Skin of body (tissue), 3 donors: ENCODE measurements at places on chromosomes 11 and 22.
A peak's percentile ranks its signal among the peaks of the same experiment; 100 is the strongest.

GRCh38 chr22:38018938-38019827 lies 34.8 kb upstream of the SOX10 start:
- no peak for DNase-seq

DNA sequence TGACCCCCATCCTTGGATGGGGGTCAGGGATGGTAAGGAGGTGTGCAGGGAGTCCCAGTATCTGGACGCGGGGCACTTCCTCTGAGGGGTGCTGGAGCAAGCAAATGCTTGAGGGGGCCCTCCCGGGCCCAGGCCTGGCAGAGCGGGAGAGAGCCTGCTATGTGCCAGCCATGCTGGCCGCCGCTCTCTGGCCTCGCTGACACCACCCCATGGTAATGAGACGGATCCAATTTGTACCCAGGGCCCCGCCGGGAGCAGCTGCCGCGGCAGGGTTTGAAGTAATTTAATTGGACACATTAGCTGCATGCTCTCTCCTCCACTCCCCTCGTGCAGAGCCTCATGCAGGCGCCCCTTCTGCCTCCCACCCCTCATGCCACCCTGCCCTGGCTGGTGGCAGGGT lies 6.3 kb downstream of the SYT7 start:
- no peak for DNase-seq

DNA sequence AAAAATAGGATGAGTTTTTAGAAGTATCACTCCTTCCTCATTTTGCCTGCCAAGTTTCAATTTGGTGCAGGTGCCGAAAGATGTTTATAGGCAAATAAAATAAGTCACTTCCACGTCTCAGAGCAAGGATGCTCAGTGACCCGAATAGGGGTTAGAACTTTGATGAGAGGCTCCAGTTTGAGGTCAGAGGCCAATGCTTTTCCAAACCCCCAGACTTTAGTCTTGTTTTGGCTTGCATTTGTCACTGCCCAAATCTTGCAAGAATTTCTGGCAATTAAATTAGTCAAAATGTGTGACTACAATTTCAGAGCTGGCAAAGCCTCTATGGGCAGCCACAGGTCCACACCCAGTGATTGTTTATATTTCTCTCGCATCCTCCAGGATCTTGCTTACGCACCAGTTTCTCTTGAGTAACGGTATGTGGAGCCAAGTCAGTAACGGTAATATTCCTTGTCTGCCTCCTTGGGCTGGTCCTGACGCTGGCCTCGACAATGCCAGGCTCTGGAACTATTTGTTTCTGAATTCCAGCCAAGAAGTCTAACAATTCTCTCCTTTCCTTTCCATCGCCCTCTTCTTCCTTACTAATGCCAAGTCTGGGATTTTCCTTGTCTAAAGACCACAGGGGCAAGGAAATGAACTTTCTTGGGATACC lies 9.9 kb upstream of the NUP160 start:
- peak; percentile 28 for DNase-seq

DNA sequence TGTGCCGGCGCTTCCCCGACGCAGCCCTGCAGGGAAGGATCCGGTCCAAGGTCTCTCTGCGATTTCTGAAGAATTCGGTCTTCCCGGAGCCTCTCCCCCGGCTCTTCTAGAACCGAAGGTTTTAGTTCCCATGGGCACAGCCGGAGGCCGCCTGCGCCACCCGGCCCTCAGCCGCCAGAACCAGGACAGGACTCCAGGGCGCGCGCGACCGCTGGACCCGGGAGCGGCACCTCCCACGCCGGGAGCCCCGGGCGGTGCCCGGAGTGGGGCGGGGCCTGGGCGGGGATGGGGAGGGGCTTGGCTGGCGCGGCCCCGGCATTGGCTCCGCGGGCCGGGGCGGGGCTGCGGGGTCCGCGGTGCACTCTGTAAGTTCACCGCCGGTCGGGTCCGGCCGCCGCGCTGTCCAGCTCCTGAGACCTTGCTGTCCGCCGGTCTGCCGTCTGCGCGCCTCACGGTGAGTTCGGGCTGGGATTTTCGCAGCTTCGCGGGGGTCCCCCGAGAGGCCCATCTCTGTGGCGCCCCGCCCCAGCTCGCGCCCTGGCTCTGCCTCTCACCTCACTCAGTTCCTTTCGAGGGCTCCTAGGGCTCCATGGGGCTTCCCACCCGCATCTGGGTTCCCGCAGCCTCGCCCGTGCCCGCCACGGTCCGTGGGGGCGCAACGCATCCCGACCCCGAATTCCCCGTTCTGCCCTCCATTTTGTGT lies at the start of gene CDC42EP2:
Gene CDC42EP2 (plus strand): TSS at position 366 of the 703 bp plus-strand sequence. CDS start 6,033 bp downstream, outside the sequence.
- DNase-seq, result no peak

GRCh38 chr11:25755918-25756584 lies 575.9 kb upstream of the ANO3 start:
- DNase-seq, result no peak

GRCh38 chr22:24803064-24803542 lies 2.9 kb upstream of the SGSM1 start:
- no peak for DNase-seq

DNA sequence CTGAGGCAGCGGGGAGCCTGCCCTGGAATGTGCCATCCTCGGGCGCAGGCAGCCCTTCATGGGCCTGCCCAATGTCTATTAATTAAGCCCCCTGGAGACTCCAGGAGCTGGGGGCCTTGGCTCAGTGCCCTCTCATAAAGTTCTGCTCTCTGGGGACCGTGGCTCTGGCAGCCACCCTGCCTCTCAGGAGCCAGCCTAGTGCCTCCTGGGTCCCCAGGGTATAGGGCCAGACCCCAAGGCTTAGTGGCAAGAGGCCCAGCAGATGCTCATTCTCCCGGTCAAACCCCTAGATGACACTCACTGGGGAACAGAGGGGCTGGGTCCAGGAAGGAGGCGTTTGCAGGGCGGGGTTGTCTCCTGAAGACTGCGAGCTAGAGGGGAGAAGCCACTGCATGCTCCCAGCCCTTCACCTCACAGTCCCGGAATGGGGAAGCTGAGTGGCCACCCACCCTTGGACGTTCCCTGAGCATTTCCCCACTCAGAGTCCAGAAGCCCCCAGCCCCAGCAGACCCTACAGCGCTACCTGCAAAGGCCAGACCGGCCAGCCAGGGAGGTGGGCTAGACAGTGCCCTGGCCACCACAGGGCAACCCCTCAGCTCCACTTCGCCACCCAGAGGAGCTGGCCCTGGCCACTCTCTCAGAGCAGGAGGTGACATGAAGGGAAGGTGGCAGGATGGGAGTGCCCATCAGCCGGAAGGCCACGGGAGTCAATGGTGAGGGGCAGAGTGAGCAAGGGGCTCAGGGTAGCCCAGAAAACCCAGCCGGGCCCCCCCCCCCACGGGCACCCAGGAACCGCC lies 83.0 kb downstream of the CDKN1C start:
- no peak for DNase-seq

GRCh38 chr11:114678125-114679036 lies at the start of gene NXPE2:
Gene NXPE2 (plus strand): TSS chr11:114678527. CDS start chr11:114678576, 49 bp downstream.
- no peak for DNase-seq

GRCh38 chr11:27650988-27651387 lies 49.3 kb downstream of the BDNF start:
- DNase-seq, result peak; percentile 12

GRCh38 chr22:19637408-19638281 lies 76.7 kb upstream of the SEPTIN5 start:
- no peak for DNase-seq

GRCh38 chr11:34134765-34135164 lies 29.3 kb downstream of the NAT10 start:
- no peak for DNase-seq

- DNase-seq, result no peak
Measured at GRCh38 chr11:128604723-128605122, 17.4 kb upstream of the ETS1 start.

- DNase-seq, result no peak
Measured at GRCh38 chr11:64893194-64894069, 15.0 kb upstream of the EHD1 start.

GRCh38 chr11:70456921-70457532 lies 58.7 kb downstream of the CTTN start:
- no peak for DNase-seq

DNA sequence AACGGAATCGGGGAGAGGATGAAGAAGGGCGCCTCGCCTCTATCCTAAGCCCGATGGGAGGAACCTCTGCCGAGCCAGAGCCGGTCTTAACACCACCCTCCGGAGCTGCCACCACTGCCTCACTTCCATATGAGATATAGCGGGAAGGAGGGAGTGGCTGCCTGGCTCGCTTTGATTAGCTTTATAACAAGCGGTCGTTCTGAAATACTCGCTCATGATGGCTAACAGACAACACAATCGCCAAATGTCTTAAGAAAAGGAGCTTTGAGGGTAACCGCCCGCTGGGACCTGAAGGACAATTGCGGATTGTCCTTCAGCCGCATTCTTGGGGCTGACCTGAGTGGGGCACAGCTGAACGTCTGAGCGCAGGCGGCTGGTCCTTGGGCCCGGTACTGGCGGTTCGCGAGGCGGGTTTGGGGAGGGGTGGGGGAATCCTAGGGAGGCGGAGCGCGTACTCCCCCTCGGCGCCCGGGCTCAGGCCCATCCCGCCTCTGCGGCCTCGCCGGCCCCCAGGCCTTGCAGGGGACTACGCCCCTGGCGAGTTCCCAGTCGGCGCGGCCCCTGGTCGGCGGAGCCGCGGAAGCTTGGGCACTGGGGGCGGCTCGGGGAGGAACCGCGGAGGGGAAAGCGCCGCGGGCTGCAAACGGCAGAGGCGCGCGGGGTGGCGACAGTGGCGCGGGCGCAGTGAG lies at the start of gene PLAAT5:
Gene PLAAT5 (minus strand): TSS at position 617 of the 689 bp plus-strand sequence. CDS start 133 bp downstream, at position 484.
- DNase-seq, result peak; percentile 16

DNA sequence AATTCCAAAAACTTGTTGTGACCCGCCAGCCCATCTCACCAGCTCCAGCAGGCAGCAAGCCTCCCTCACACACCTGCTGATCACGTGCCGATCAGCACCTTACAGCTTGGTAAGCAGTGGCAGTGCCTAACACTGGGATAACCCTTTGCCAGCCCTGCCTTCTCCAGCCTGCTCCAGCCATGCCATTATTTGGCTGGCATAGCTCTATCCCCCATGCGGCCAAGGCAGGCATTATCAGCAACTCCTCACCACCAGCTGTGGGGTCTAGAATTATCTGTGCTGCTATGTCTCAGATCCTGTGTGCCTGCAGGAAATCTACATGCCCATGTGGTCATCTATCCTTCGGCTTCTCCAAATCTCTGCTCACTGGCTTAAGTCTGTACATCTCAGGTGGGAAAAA lies 215.0 kb downstream of the ST3GAL4 start:
- DNase-seq, result no peak

GRCh38 chr11:121334973-121335710 lies 42.6 kb downstream of the SC5D start:
- no peak for DNase-seq

DNA sequence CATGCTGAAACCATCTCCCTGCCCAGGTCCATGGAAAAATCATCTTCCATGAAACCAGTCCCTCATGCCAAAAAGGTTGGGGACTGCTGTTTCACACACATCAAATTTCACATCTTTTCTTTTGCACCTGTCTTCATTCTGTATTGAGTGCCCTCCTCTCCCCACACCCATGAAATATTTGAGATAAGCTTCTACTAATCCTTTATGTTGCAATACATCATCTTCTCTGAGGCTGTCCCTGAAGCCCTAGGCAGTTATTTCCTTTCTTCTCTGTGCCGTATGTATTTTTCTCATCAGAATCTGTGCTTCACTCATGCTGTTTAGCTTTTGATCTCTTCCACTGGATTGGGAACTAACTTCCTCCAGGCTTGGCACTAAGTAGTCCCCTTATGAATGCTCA lies 40.0 kb upstream of the RRM1 start:
- DNase-seq, result no peak

DNA sequence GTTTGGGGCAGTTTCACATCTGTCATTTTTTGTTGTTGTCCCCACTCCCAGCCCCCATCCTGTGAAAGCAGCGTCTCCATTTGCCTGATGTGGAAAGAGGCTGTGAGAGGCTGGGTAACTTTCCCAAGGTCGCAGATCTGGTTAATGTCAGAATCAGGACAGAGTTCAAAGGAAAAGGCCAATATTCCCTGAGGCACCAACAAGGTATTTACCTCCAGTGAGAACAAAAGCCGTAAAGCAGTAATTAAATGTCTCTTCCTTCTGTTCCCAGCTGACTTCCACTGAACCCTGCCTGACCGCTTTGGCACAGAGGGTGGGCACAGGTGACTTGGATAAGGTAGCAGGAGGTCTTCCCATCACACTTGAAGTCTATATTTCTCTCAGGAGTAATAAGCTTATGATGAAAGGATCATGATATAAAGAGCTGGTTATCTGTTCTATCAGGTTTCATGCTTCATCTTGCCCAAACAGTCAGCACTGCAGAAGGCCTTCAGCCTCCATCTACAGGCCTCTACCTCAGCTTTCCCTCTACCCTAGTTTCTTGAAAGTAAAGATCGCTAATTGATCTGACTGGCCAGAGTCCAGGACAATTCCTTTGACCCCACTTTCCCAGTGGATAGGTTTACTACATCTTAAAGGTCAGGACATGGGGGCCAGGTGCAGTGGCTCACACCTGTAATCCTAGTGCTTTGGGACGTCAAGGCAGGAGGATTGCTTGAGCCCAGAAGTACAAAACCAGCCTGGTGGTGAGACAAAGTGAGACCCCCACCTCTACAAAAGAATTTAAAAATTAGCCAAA lies 9.4 kb downstream of the C11orf91 start:
- no peak for DNase-seq

DNA sequence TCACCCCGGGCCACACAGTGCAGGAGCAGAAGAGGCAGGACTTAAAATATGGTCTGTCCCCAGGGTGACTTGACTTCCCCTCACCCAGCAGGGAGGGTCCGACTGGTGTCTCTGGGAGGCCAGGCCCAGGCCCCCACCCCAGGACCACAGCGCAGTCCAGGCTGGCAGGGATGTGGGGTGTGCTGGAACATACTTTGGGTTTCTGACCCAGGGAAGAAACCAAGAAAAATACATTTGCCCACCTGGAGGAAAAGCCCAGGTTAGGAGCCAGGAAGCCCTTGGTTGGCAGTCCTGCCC lies 5.2 kb downstream of the C1QTNF6 start:
- DNase-seq, result no peak

GRCh38 chr11:6403539-6403938 lies 13.3 kb downstream of the SMPD1 start:
- no peak for DNase-seq

DNA sequence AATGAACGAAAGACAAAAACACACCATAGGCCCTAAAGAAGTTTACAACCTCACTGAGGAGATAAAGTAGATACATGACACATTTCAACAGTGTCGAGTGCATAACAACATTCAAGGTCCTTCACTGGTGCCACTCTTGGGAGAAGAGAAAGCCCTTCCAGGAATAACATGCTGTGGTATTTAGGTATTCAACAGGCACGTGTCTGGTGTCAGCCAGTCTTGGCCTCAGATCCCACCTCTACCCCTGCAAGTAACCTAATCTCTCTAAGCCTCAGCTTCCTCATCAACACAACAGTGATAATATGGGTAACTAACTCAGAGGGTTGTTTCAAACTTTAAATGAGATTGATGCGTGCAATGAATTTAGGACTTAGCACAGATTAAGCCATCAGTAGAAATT lies 235.0 kb upstream of the ZC3H12C start:
- no peak for DNase-seq

DNA sequence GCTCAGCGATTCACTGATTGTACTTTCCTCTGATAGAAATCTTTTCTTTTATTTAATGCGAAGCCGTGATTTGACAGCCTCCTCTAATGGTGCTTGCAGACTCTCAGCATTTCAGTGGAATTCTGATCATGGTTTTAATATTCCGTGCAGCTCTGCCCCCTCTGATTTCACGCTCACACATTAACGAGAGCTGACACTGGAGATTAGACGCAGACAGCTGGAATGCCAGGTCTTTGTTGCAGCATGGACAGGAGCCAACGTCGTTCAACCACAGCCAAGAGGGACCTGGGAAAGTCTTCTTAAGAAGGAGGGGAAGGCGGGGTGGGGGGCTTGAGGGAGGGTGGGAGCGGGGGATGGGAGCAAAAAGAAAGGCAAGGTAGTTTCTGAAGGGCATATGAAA lies 186.4 kb downstream of the BLID start:
- DNase-seq, result peak; percentile 65

GRCh38 chr11:116515664-116516184 lies 257.1 kb downstream of the BUD13 start:
- no peak for DNase-seq
